Stimulated activated CD8-positive, alpha-beta memory T cell treated with anti-CD3 and anti-CD28 coated beads, Interleukin-15, amount 100 ng/mL, for 24 hours (primary cell): ENCODE measurements at places on chromosomes 2 and 18.

DNA sequence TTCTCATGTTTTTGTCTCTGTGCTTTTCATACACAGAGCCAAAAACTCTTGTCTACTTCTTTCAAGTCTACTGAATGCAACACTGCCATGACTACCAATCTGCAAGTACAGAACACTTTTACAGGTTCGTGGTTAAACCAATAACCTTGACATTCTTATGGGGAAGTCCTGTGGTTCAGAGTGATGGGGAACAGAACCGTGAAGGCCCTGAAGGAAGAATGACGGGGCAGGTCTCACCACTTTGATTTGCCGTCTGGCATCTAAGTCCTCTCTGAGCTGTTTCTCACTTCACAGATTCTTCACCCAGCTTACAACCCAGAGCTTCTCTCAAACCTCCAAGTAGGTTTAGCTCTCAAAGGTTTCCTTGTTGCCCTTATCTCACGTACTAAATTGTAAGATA lies 117.5 kb upstream of the SNTG2 start:
- DNase-seq = no peak

DNA sequence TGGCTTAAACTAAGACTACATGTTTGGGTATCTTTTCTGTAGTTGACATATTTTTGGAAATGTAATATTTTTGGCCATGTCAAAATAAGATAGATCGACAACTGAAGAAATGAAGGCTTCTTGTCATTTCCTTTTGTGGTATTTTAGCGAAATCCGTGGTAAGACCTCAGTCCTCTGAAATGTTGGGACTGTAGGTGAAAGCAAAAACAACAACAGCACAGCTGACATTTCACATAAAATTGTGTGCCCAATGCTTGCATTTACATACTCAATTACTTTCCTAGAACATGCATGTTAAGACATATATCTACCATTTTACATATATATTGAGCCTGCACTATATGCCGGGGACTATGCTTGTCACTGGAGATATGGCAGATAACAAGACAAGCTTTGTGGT lies 50.2 kb downstream of the SPP2 start:
- no peak for DNase-seq

- no peak for DNase-seq
Observed at GRCh38 chr2:6083136-6083535, 391.0 kb downstream of the SOX11 start.

GRCh38 chr2:97761192-97761591 lies 47.8 kb downstream of the ZAP70 start:
- no peak for DNase-seq

- DNase-seq = no peak
Observed at GRCh38 chr18:21602299-21602587, 1.7 kb upstream of the ESCO1 start.

GRCh38 chr18:30177056-30177455 lies 865.5 kb downstream of the DSC3 start:
- no peak for DNase-seq

DNA sequence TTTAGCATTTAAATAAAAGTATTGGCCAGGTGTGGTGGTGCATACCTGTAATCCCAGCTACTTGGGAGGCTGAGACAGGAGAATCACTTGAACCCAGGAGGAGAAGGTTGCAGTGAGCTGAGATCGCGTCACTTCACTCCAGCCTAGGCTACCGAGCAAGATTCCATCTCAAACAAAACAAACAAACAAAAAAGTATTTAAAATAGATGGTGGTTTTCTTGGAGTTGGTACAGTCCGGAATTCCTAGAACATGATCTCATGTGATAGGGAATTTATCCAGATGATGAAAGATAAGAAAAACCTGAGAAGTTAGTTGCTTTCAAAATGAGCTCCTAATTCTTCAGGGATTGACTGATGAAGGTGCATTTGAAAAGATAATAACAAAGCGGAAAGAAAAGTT lies 62.0 kb downstream of the BIRC6 start:
- DNase-seq = no peak

GRCh38 chr2:221429741-221430491 lies 142.2 kb downstream of the EPHA4 start:
- no peak for DNase-seq

- no peak for DNase-seq
Observed at GRCh38 chr18:59054496-59055287, 85.0 kb upstream of the SEC11C start.

GRCh38 chr2:235595422-235596010 lies 101.7 kb downstream of the AGAP1 start:
- no peak for DNase-seq

DNA sequence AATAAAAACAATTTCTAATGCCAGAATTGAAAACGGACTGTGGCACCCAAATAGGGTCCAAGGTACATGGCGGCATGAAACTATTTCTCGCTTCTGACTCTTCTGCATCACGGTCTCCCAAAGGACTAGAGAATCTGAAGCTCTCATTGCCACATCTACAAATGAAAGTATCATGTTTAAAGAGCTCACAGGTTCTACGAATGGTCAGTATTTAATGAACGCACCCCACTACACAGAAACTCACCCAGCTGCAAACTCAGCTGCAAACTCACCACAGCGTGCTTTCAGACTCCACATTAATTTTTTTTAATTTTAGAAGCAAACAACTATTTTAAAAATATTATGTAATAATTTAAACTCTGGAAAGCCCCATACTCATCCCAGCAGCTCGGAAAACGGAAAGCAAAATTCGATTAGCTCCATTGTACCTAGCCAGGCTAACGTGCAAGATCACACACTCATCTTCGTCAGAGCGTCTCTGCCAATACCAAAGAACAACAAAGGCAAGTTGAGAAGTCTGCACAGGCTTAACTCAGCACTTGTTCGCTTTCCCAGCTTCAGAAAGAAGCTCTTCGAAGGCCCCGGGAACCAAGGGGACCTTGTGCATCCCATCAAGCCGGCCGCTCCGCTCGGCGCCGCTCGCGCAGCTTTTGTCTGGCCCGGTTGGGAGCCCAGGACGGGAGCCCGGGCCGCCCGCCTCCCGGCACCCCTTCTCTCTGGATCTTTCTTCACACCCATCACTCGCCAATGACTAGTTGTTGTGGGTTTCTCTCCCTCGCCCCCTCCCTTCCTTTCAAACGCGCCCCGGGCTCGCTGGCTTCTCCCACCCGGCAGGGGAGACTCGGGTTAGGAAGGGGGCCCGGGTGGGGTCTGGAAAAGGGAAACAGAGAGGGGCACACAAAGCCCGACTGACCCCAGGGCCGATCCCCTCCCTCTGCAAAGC lies 785 bp downstream of the CLASP1 start:
- DNase-seq = peak; percentile 15

DNA sequence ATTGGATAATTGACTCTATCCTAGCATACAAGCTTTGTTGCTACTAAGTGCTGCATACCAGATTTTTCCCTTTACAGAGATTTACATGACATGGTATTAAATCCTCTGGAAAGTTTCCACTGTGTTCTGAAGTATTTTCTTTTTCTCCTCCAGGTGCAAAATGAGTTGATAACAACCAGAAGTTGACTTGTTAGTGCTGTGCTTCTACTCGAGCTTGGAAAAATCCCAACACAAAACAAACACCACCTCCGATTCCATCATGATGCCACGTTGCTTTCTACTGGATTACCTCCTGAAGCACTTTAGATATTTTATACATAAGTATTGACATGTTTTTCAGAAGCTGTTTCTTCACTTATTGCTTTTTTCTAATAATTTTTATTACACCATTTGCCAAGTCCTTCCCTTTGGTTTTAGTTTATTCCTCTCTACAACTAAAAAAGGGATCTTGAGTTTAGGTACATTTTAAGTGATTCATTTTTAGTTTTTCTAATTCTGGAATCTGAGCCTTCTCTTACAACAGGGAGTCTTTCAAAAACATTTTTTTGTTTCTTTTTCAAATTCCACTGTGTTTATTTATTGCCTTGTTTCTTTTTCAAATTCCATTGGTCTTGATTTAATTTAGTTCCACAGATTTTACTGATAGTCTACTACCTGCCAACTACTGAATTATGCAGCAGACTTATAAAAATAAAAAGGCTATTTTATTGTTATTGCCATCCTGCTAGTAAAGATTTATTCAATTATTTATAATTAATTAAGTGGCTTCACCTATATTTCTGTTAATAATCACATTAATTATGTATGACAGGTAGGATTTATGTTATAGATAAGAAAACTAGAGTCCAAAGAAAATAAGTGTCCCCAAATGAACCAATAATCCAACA lies 143.4 kb downstream of the PPP1R1C start:
- no peak for DNase-seq

DNA sequence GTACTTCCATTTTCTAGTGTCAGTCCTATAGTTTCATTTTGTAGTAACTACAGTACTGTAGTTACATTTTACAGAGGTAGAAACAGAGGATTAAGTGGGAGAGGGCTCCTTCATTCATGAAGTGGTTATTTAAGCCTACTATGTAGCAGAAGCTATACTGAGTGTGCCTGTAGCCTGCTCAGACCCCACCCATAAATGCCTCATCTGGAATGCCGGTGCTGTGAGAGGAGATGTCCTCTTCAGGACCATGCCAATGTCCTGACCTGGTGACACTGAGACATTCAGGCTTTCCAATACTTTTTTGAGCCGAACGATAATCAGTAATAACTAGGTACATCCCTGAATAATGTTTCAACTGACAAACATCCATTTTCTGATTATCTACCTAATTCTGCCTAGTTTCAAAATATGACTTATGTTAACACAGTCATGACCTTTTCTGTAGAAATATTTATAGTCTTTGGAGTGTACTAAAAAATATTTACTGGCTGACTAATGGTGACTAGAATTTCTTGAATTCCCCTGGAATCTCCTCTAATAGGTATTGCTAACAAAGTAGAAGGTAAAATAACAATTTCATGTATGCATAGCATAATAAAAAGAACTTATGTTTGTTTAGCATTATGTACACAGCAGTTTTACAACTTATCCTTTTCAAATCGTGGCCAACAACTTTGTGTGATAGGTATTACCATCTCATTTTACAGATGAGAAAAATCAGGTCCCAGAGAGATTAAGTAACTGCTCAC lies 10.2 kb upstream of the ARHGAP28 start:
- no peak for DNase-seq

- DNase-seq = no peak
Observed at GRCh38 chr18:9019135-9019534, 83.4 kb upstream of the NDUFV2 start.

- no peak for DNase-seq
Observed at GRCh38 chr2:96866586-96866985, 3.3 kb downstream of the SEMA4C start.

DNA sequence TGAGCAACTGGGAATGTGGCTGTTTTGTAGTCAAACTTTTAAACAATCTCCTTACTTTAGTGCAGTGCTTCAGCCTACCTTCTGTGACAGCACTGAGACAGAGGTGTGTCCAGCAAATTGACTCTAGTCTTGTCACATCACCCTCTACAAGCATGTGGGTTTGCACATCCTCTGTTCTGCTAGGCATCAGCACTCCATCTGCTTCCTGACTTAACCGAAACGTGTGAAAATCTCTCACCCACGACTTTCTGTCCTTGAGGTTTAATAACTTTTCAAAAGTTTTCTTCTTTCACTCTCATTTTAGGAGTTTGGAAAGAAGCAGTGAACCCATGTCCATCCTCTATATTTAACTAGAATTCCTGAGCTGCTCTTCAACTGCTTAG lies 42.6 kb downstream of the TTR start:
- DNase-seq = no peak

GRCh38 chr18:23422751-23423418 lies 30.2 kb upstream of the RIOK3 start:
- no peak for DNase-seq

GRCh38 chr2:180679693-180680092 lies 300.7 kb upstream of the UBE2E3 start:
- DNase-seq = no peak

DNA sequence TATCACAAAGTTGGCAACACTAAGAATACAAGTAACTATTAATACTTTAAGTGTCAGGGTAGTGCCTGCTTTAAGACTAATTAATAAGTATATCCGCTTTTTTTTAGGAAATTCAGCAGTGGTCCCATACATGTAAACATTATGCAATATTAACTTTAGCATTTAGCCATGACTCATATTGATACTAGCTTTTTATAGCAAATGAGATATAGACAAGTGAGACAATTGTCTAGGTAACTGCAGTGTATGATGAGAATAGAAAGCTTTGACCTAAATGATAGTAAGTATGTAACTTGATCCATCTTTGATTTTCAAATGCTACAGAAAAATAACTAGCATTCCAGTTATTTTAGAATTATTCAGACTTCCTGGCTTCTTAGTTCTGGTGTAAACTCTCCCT lies 27.4 kb upstream of the VRK2 start:
- DNase-seq = no peak
